ENCODE measurements at places on chromosomes 6 and 20.

DNA sequence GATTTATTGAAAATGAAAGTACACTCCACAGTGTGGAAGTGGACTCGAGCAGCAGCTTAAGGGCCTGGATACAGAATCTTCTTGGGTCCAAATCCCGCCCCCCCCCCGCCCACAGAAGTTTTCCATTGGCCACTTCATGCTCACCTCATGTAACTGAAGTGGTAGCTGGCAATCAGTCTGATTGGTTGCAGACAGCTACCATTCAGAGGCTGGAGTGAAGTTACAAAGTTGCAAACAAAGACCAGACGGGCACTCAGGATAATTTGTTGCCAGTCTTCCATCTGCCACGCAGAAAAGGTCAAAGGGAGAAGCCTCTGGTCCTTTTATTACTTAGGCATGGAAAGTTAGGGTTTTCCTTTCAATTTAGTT is 25.8 kb upstream of the FABP7 start:
- DNase-seq = no peak

- no peak for DNase-seq
These were observed 182.0 kb downstream of the DOK5 start for GRCh38 chr20:54657268-54657826.

- no peak for DNase-seq
These were observed 64.8 kb downstream of the LMBRD1 start for GRCh38 chr6:69732045-69732444.

DNA sequence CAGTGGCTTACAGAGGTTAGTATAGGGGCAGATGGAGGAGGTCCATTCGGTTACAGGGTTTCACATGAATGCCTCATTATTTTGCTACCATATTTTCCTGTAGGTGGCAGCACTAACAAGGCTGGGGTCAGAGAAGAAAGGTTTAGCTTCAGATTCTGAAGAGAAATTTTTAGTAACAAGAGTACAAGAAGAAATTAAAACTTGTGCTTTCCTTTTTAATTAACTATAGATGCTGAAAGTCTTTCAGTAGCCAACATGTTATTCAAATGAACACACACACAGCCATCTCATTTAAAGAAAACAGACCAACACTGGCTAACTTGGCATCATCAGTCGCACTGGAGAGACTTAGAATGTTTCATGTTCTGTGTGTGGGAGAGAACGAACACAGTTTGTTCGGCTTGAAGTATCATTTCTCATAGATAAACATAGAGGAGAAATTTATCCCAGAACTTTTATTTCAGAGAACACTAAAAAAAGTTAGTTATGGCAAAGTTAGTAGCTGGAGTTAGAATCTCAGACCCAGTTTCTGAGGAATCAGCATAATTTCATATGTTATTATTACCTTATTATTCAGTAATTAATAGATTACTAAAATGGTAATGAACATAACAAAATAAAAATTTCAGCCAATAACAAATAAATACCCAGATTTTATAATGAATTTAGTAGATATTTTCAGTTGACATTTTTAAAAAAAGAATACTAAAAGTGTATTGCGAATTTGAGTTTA is 314.0 kb upstream of the RSPO3 start:
- DNase-seq = peak; percentile 7

GRCh38 chr20:31890646-31891045 is 20.2 kb downstream of the TTLL9 start:
- DNase-seq = no peak

- DNase-seq = no peak
These were observed 26.8 kb upstream of the TBX18 start for GRCh38 chr6:84791233-84791632.

- no peak for DNase-seq
These were observed 83.3 kb upstream of the TNFAIP3 start for GRCh38 chr6:137783710-137784109.

GRCh38 chr6:19837511-19838441 is 606 bp downstream of the ID4 start:
- DNase-seq = peak; percentile 62

- DNase-seq = no peak
These were observed 144.0 kb downstream of the SIM1 start for GRCh38 chr6:100320686-100321085.

DNA sequence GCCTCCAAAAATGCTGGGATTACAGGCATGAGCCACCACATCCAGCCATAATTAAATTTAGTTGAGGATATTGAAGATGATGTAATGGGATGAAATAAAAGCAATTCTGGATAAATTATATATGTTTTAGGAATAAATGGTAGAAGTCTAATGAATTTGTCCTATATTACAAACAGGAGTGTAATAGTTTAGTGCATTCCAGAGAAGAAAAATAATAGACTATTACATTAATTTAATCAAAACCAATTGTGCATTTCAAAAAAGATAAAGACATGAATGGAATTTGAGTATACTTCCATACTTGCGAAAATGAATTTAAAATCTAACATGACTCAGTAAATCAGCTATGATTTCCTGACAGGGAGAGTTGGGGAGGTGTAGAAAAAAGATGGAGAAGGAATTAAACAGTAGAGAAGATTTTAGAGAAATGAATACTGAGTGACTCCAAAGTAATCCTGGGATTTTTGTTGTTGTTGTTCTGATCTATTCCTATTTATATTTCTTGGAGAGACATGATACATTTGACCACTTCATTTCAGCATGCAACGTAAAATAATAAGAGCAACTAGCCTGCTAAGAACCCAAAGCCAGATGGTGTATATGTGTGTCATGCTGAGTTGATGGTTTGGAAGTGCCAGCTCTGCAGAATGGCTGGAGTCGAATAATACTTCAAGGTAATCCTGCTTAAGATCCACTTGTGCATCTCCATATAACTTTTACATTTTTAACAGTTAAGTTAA is 67.4 kb downstream of the AIG1 start:
- no peak for DNase-seq

- DNase-seq = no peak
These were observed 50.7 kb upstream of the SIRPA start for GRCh38 chr20:1844325-1845162.

GRCh38 chr6:139881728-139882211 is 507.3 kb upstream of the CITED2 start:
- peak; percentile 59 for DNase-seq

- DNase-seq = no peak
These were observed 60.9 kb downstream of the DLL1 start for GRCh38 chr6:170229851-170230519.

DNA sequence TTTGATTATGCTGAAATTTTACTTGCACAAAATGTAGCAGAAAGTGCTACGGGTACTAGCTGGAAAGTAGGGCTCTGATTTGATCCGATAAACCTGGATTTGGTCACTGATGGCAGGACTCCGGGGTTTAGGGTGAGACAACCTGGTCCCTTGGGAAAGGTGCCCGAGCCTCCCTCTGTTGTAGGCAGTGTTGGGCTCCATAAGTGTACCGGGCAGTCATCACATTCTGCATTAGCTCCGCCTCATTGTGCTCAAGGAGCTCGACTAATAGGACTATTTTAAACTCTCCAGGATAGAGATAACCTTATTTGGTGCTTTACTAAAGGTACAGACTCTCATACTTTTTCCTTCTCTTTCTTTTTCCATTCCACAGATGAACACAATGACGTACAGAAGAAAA is 117.6 kb downstream of the UTRN start:
- no peak for DNase-seq

- no peak for DNase-seq
These were observed 56.5 kb downstream of the ARMC2 start for GRCh38 chr6:108904741-108905140.

DNA sequence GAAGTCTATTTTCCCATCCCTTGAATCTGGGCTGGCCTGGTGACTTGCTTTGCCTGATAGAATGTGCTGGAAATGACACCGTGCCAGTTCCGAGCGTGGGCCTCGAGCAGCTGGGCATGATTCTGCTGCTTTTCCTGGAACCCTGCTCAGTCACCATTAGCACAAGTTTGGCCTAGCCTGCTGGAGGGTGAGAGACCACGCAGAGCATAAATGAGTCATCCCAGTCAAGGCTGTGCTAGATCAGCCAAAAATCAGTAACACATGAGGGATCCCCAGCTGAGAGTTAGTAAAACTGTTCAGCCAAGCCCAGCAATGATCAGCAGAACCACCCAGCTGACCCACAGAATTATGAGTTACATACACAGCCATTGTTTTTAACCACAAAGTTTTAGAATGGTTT is 74.8 kb upstream of the TOP1 start:
- DNase-seq = no peak

GRCh38 chr20:47330933-47331708 is 25.4 kb downstream of the ZMYND8 start:
- DNase-seq = no peak

DNA sequence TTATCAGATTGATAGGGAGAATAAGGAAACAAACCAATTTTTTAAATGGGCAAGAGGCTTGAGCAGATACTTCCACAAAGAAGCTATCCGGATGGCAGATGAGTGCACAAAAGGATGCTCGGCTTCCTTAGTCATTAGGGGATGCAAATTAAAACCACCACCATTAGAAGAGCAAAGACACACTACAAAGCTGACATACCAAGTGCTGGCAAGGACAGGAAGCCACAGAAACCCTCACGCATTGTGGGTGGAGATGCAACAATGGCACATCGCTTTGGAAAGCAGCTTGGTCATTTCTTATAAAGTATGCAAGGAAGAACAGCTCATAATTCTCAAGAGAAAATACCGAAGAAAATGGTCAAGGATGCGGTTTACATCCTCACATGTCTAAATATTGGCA is 19.8 kb downstream of the BFSP1 start:
- DNase-seq = no peak

DNA sequence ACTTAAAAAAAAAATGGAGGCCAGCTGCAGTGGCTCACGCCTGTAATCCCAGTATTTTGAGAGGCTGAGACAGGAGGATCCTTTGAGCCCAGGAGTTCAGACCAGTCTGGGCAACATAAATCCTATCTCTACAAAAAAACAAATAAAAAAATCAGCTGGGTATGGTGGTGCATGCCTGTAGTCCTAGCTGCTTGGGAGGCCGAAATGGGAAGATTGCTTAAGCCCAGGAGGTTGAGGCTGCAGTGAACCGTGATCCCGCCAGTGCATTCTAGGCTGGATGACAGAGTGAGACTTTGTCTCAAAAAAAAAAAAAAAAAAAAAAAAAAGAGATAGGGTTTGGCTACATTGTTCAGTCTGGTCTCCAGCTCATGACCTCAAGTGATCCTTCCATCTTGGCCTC is 29.7 kb downstream of the MYO6 start:
- no peak for DNase-seq

Data from ELF-1 (cell line).